ENCODE measurements at places on chromosomes 12 and 14.

DNA sequence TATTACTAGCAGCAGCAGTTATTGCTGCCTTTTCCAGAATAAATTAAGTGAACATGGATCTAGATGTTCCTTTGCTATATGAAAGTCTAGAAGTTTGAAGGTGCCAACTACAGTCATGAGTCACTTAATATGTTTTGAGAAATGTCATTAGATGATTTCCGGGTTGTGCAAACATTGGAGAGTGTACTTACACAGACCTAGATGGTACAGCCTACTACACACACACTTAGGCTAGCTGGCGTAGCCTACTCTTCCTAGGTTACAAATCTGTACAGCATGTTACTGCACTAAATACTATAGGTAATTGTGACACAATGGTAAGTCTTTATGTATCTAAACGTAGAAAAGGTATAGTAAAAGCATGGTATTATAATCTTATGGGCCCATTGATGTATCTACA is 368.1 kb downstream of the PDZRN4 start:
- DNase-seq = no peak

DNA sequence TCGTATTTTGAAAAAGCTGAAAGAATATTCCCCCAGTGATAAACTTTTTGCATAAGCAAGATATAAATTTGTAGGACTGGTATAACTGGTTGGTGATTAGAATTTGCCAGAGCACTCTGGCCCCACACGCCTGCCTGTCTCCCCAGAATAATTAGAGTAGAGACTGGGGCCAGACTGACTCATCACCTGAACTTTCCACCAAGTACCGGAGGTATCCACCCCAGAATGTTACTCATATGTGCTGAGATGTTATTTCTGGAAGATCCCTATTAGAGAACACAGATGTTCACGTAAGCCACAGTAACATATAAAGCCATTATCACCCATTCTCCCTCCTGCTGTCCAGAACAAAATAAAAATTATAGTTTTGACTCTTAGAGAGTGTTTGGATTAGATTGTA is 49.5 kb upstream of the PIWIL1 start:
- no peak for DNase-seq

DNA sequence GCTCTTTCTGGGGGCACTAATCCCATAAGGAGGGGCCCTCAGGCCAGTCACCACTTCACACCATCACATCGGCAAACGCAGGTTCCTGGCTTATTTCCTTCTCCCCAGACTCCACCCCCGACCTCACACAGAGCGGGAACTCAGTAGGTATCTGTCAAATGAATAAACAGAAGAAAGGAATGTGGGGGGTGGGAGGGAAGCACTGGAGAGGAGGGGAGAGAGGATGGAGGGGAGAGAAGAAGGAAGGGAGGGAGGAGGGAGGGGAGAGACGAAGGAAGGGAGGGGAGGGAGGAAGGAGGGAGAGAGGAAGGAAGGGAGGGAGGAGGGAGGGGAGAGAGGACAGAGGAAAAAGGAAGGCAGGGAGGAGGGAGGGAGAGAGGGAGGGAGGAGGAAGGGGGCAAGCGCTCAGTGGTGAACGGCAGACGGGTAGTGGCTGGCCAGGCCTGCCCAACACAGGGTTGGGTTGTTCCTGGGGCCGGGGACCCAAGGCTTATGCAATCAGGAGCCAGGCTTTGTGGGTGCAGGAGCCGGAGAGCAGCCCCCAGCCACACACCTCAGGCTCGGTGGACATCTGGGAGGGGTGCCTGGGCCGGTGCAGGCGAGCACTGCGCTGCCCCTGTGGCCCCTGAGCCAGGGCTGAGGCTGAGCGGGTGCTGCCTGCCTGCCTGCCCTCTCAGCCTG is 52.6 kb upstream of the FBRSL1 start:
- no peak for DNase-seq

GRCh38 chr12:26711072-26711471 is 121.9 kb downstream of the ITPR2 start:
- no peak for DNase-seq

GRCh38 chr14:83289896-83290295 is 1756.2 kb upstream of the SEL1L start:
- no peak for DNase-seq

GRCh38 chr14:103061482-103061976 is 4.2 kb upstream of the CDC42BPB start:
- no peak for DNase-seq
